Activated CD4-positive, alpha-beta memory T cell treated with anti-CD3 and anti-CD28 coated beads for 36 hours (primary cell): ENCODE measurements at places on chromosomes 12 and 14.

GRCh38 chr14:64387232-64387781 is 846 bp upstream of the MTHFD1 start:
- no peak for DNase-seq

GRCh38 chr12:86117711-86118110 is 138.5 kb downstream of the MGAT4C start:
- DNase-seq: no peak

DNA sequence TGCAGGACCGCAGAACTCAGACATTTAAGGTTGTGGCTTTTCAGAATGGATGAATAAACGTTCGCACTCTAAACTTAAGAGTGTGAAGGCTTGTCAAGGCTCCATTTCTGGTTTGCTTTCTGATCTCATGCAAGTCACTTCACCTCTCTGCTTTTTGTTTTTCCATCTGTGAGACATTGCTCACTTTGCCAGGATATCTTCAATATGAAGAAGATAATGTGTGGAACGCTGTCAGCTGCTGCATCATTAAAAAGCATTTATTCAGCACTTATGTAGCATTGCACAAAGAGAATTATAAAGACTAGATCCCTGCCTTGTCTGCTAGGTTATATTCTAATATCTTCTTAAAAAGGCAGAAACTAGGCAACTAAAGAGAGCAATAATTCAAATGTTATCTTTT is 172.2 kb downstream of the CACNA1C start:
- DNase-seq: no peak

DNA sequence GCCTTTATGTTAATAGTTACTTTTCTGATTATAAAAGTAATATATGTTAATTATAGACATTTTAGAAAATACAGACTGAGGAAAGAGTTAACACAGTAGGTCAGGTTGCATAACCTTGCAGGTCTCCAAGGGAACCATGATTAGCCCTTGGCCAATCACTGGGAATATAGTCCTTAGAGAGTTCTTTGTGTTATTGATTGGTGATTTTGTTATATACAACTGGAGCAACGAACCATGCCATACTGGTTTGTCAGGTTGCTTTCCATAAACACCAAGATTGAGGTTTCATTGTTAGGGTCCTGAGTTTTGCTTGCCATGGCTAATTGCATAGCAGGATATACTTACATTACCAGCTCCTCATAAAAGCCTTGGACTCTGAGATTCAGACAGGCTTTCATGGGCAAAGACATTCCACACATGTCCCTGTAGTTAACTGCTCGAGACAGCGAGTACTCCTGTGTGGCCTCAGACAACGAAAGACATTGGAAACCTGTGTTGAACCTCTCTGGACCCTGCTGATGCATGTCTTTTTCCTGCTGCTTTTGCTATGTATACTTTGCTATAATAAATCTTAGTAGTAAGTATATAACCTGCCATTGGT is 33.7 kb downstream of the MAPK1IP1L start:
- DNase-seq: no peak

DNA sequence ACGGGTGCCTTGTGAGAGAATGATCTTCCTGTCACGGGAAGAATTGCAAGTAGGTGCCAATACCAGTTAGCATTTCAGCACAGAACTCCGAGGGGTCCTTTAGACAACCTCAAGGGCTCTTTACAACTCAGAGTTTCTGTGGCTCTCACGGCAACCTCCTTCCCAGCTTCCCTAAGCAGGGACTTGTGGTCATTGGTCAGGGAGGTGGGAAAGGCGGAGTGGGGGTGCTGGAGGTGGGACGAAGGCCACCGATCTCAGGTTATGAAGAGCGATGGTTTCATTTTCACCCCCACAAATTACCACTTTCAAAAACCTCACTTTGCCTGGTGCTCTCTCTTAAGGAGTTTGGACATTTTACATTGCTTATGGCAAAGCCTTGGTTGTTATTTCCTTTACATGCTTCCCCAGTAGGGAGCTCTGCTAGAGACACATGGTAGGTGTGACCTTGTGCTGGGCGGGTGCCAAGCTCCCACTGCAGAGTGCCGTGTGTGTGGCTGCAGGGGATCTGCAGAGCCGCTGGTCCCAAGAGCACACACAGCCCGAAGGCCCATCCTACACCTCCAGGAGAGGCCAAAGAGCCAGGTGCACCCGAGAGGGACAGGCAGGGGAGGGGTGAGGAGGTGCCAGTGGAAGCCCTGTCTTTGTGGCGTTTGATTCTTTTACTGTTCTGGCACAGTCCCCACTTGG is 21.4 kb downstream of the BCL2L14 start:
- DNase-seq: no peak
